ENCODE measurements at places on chromosomes 1 and 21.

GRCh38 chr1:63980740-63981407 lies 207.1 kb downstream of the ROR1 start:
- DNase-seq, result no peak

DNA sequence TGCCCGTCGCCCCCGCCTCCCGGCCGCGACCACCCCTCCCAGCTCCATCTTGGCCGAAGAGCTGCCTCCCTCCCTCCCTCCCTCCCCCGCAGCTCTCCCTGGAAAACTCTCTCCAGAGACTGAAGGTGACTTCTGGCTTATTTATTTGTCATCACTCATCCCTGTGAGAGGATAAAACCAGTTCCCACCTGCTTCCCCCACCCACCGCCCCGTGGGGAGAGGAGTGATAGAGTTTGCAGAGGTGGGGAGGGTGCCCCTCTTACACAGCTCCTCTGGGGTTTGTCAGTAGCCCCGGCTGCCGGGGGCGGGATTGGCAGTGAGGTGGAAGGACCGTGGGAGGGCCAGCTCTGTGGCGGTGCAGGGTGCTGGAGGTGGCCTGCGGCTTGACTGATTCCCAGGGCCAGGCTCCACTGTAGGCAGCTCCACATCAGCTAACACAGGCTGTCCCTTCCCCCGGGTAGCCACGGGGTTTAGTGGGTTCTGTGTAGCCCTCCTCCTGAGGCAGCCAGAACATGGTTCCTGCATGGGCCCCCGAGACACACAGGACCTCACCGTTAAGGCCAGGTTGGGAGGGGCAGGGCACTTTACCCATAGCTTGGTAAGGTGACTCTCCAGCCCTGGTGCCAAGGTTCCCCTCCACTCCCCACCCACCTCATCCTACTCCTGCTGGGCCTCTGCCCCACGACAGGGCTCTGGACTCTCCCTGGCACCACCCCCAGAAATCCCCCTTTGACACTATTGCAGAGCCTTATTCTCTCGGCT lies 62.2 kb downstream of the ELK4 start:
- peak; percentile 58 for DNase-seq

DNA sequence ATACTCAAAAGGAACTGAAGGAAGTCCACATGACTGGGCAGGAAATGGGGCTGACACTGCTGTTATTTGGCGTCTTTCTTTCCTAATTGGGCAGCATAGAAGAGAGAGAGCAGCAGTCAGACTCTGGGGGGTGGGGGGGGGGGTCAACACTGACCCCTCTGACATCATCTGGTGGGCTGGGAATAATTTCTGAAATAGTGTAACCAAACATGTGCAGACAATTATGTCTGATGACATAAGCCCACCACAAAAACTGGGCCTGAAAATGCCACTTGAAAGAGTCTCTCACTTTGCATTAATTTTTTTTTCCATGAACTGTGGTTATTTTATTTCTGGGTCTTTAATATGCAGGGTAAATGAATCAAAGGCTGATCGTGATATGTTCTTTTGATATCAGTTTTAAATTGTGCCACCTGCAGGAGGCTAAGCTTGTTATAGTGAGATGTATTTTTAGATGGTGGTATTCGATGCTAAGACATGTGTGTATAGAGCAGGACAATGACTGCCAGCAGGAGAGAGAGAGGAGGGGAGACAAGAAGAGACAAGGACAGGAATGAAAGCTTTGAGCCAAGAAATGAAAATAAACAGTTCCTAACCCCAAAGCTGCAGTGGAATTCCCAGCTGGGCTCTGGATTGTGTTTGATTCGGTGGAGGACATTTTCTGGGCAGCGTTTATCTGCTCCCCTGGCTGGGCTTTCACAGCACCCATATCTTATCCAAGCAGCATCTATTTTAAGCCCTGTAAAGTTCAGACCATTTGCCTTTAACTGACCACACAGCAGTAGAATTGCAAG lies 264.7 kb downstream of the PBX1 start:
- DNase-seq, result no peak

DNA sequence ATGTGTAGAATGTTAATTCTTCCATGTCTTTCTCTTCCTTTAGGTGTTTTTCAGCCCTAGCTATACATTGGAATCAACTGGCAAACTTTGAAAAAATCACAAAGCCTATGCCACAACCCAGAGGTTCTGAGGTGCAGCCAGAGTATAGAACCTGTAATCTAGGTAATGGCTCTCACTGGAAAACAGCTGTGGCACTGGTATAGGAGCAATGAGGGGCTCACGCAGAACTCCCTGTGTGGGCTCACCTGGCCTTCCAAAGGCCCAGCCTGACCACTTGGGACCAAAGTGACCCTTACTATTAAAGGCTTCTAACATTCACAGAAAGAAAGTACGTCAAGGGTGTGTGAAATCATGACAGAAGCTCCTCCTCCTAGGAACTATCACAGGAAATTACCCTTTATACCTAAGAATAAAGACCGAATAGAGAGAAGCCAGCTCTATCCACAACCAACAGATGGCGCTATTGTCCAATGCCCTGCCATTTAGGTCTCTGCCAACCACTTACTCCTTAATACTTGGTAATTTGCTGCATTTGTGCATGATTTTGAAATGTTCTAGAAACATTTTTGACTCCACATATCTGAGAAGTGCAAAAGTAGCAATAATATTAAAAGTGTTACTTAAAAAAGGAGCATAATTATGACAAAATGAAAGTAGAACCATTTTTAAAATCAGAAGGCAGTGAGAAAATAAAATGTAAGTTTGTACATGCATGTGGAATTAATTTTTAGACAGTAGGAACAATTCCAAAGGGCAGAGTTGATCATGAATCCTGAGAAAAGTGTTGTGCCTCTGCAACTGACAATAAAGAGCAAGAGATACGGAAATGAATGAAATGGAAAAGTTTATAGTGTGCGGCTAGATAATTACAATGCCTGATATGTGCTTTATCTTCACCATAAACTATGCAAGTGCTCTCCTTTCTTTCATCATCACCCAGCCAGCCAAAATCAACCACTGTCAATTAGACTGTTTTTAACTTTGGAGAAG lies 93.1 kb upstream of the HAO2 start:
- no peak for DNase-seq

DNA sequence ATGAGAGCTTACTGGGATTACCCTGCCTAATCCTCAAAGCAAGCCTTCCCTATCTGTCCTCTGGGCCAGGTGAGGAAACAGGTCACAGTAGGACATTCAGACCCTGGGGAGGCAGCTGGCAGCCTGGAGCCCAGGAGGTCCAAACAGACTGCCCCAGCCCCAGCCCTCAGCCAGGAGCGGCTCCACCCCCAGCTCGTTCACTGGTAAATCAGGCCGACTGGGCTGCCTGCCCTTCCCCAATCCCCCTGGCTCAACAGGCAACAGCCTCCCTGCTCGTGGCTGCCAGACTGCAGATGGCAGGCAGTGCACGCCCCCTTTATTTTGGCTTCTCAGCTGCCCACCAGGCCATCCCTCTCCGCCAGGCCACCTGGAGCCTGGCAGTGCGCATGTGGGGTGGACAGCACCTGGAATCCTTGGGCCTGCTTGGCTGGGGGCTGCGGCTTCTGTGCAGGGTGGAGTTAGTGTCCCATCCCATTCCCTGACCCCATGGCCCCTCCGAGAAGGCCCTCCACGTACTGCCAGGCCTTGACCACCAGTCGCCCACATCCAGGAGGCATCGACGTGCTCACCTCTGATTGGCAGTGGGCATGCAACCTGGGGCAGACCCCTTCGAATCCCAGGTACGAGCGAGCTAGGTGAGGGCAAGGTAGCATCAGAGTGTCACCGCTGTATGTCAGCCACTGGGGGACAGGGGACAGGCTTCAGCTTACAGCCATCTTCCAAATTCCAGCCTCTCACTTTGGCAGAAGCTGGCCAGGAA lies 11.2 kb upstream of the ZNF670 start:
- DNase-seq, result peak; percentile 54

DNA sequence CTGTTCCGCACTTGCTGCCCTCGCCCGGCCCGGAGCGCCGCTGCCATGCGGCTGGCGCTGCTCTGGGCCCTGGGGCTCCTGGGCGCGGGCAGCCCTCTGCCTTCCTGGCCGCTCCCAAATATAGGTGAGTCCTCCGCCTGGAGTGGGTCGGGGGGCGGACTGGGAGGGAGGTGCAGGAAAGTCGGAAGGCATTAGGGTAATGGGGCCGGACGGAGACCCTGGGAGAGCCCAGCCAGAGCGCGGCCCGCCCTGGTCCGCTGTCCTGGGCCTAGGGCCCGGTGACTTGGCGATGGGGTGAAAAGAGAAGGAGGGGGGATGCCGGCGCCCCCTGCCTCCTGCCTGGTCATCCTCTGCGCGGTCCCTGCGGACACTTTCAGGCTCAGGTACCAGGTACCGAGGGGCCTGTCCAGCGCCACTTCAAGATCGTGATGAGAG lies 243 bp downstream of the ADAM15 start:
- DNase-seq, result no peak

DNA sequence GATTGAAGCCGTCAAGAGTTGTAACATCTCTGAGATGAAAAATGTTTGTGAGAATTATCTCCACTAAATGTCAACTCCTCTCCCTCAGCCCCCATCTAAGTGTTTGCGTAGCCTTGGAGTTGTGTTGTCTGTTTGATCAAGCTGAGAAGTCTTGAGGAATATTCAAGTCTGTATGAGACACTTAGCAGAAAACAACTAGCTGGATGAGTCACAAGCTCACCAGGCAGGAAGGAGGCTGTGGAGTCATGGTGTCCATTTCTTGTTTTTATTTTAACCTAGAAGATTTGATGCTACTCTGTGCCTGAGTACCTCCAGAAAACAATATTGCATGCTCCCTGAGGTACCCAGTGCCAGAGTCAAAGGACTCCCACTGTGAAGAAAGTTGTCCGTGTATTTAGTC lies 211.6 kb upstream of the PLXNA2 start:
- DNase-seq, result no peak

- no peak for DNase-seq
Measured at GRCh38 chr1:200112290-200112689, 84.8 kb downstream of the NR5A2 start.

GRCh38 chr1:236686815-236687160 lies 489 bp downstream of the ACTN2 start:
- DNase-seq, result no peak

DNA sequence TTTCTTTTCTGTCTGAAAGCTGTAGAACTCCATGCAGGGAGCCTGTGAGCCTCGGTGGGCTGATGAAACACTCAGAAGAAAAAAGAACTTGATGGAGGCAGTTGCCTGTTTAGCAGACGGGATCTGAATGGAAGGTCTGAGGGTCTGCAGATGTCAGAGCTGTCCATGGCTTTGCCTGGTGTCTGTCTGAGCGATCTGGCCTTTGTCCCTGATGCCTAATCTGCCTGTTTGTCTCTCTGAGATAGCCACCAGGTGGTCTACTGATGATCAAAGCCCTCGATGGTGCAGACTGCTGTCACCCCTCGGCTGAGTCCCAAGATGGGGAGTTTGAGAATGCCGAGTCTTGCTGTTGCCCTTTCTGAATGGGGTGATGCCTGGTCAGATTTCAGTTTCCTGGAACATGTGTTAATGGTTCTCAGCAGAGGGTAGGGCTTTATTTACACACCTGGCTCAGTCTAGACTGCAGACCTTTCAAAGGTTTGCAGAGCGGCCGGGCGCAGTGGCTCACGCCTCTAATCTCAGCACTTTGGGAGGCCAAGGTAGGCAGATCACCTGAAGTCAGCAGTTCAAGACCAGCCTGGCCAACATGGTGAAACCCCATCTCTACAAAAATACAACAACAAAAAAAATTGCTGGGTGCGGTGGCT lies 90.4 kb downstream of the KIF26B start:
- DNase-seq, result peak; percentile 62

DNA sequence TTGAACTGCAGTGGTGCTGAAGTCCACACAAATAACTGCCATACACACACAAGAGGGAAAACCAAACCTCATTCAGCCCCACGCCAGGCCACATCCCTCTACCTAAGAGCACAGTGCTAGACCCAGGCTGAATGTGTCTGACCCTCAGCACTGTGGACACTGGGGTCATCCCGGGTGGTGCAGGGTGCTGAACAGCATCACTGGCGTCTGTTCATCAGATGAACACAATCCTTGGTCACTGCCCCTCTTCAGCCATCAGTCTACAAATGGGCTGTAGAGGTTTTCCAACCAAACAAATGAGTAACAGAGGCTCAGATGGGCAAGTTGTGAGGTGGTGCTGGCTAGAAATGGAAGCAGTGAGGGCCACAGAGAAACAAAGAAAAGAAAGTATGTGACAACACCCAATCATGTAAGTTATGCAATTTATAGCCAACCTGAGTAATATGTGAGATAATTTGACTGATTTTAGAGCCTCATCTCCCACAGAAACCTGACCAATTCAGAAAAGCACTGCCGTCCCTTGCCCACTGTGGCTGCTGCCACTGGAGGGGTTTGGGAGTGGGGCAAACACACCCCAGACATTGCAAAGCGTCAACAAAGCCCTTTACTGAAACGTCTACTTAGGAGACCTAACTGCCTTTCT lies 27.9 kb downstream of the GNB1 start:
- no peak for DNase-seq

GRCh38 chr21:36965720-36966065 lies 776 bp downstream of the HLCS start:
- no peak for DNase-seq

- no peak for DNase-seq
Measured at GRCh38 chr1:39394598-39394997, 96.8 kb upstream of the BMP8A start.

DNA sequence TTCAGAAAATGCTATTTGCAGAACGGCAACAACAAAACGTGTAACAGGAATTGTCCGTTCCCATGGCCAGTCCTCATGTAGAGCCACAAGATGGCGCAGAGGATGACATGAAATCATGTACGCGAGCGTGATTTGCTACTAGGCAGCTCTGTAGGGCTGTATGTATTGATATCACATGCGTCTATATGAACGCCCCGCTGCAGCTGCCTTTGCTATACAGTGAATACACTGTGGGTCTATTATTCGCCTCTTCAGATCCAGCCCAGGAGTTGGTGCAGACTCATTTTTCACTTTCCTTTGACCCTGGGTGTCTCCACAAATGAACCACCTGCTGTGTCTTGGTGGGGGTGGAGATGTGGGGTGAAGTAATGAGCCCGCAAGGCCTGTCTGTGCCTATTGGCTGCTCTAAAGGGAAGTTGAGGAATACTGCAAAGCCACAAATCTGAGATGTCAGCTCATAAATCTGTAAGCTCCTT lies 361.5 kb downstream of the KIF26B start:
- DNase-seq, result no peak

GRCh38 chr1:112268408-112268807 lies 127.6 kb upstream of the CTTNBP2NL start:
- DNase-seq, result no peak

GRCh38 chr1:28096210-28097099 lies 8.0 kb upstream of the EYA3 start:
- DNase-seq, result no peak

- DNase-seq, result no peak
Measured at GRCh38 chr1:205191622-205192021, 19.9 kb downstream of the DSTYK start.
